Activated effector memory CD4-positive, alpha-beta T cell treated with anti-CD3 and anti-CD28 coated beads, Interleukin-2, amount 50 U/mL, for 16 hours (primary cell): ENCODE measurements at places on chromosomes 2 and 18.

DNA sequence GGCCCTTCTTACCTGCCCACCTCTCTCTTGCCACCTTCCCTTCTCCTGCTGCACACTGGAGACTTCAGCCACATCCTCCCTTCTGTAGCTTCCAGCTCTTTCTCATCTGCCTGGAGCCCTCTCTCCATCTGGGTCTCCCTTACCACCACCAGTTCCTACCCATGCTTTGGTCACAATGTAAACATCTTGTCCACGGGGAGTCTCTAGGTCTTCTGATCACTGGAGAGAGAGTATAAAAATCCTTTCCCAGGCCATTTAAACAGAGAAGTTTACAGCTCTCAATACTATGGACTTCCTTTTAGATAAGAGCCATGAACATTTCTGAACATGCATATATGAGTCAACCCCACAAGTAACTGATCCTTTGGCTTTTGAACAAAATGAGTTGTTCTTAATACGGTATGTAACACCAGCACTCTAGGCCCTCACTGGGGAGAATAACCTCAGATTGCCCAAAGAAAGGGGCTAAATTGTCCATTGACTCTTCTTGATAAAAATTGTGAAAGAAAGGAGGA lies 5.8 kb downstream of the ARHGAP25 start:
- no peak for DNase-seq

GRCh38 chr2:128445523-128445900 lies 126.8 kb upstream of the HS6ST1 start:
- DNase-seq: peak; percentile 10

GRCh38 chr2:142533177-142533576 lies 344.3 kb upstream of the KYNU start:
- DNase-seq: no peak

- DNase-seq: peak; percentile 51
Observed at GRCh38 chr2:238101891-238102841, 2.0 kb downstream of the ESPNL start.

DNA sequence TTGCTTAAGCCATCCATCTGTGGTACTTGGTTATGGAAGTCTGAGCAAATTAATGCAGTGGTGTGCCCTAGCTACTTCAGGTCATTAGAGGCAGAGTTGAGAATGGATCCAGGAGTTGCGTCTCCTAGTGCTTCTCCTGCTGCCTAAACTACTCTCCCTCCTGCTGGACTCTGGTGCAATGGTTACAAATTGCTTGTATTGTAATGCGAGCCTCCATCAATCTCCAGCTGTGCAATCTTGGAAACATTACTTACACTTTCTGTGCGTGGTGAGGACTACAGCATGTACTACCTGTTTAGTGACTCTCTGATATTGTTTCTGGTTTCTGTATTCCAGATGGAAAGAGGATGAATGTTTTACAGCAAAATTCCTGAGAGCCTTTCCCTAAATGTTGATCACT lies 119.0 kb upstream of the CYRIA start:
- no peak for DNase-seq

DNA sequence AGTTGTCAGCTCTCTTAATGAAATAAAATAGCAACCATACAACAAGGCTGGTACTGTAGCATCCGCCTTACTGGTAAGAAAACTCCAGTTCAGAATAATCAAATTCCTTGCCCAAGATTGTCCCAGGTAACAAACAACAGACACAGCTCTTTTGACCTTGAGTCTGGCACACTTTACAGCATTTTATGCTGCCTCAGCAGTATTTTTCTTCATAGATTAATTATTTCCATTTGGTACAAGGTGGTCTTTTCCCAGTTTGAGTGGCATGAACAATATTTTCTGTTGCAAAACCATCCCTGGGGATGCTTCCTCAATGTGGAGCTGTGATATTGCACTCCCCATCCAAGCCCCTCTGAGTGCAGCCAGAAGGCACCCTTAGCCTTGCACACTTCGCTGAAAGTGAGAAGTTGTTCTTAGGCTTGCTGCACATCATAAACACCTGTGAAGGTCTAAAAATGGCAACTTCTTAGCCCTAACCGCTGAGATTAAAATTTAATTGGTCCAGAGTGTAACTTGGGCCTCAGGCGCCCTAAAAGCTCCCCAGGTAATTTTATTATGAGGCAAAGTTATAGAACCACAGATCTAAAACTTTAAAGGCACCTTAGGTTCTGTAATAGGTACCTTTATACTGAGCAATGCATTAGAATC lies 523.3 kb downstream of the CMPK2 start:
- DNase-seq: no peak
